ENCODE measurements at places on chromosomes 2 and 18.

DNA sequence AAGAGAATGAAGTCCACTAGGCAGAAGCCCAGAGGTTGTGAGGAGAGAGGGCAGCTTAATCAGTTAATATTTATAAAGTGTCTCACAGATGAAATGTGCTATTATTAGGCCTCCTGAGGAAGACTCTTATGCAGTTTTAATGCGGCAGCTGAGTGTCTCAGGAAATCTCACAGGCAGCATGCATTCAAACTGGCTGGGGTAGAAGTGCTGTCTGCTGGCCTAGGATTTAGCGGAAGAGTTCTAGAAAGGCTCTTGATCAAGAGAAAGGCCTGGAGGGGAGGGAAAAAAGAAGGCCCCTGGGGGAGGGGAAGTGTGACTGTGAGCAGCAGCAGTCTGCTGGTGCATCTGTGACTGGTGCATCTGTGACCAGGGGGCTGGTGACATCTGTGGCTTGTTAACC lies 133.0 kb downstream of the FSHR start:
- DNase-seq = no peak

DNA sequence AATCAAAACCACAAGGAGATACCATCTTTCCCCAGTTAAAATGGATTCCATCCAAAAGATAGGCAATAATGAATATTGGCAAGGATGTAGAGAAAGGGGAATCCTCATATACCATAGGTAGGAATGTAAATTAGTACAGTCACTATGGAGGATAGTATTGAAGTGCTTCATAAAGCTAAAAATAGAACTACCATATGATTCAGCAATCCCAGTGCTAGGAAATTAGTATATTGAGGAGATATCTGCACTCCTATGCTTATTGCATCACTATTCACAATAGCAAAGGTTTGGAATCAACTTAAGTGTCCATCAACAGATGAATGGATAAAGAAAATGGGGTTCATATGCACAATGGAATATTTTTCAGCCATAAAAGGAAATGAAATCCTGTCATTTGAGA lies 251.2 kb downstream of the ZNF804A start:
- DNase-seq = no peak

- no peak for DNase-seq
Measured at GRCh38 chr18:9737472-9738121, 29.5 kb downstream of the RAB31 start.

- DNase-seq = no peak
Measured at GRCh38 chr2:27096748-27097297, 10.3 kb downstream of the KHK start.

DNA sequence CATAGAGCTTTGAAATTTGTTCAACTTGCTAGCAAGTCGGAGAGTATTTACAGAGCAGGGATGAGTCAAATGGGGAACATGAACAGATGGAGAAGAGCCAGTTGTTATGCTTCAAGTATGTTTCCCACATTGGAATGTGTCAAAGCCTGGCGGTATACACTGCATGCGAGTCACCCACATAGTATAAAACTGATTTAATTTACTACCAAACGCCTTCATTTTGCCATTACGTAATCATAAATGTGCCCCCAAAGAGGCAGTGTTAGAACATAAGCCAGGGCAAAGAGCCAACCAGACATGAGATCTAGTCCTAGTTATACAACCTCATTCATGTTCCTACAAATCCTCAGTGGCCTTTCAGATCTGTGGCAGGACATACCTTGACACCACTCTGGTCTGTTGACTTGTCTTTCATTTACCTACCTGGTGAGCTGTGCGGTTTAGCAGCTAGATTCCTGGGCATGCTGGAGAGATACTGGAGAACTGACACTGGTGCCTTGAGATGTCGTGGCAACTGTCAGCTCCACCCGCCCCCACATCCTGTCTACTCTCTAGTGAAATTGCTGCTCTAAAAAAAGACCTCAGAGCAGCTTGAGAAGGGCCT lies 21.7 kb upstream of the NRP2 start:
- peak; percentile 40 for DNase-seq

DNA sequence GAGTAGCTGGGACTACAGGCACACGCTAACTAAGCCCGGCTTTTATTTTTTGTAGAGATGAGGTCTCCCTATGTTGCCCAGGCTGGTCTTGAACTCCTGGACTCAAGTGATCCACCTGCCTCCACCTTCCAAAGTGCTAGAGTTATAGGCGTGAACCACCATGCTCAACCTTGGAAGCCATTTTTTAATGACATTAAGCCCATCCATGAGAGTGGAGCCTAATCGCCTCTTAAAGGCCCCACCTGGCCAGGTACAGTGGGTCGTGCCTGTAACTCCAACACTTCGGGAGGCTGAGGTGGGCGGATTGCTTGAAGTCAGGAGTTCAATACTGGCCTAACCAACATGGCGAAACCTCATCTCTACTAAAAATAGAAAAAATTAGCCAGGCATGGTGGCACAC lies 41.6 kb upstream of the TFCP2L1 start:
- no peak for DNase-seq

- DNase-seq = no peak
Measured at GRCh38 chr2:200034816-200035215, 79.4 kb downstream of the MAIP1 start.

- no peak for DNase-seq
Measured at GRCh38 chr18:74175658-74176057, 27.3 kb downstream of the TIMM21 start.

DNA sequence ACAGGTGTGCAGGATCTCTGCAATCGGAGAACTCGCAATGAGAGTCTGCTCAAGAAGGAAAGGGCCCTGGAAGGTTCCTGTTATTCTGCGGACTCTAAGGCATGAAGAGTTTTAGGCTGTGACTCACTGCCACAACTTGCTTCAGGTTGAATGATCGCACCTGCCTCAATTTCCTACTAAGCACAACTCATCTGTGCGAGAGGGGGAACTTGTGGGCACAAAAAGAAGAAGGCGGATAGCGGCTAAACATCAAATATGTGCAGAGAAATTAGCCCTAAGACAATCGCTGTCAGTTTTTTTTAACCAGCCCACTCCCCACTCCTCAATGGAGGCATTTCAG lies 14.0 kb upstream of the CREG2 start:
- no peak for DNase-seq

- DNase-seq = no peak
Measured at GRCh38 chr2:216959433-216959832, 99.6 kb upstream of the TNP1 start.

DNA sequence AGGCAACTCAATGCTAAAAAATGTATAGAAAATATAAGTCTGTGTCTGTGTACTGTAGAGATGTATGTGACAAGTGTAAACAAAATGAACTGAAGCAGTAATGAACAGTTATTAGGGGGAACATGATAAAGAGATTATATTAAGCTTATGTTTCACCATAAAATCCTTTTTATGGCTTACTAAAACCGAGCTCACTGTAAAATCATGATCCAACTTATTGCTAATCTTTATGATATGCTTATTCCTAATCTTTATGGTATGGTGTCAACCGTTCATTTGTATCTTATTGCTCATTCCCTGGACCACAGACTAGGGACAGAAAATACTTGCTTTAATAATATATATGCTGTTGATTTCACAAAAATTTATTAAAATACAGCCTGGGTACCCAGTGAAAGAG lies 62.1 kb downstream of the TNFRSF11A start:
- DNase-seq = no peak

- no peak for DNase-seq
Measured at GRCh38 chr18:72742002-72742401, 125.8 kb downstream of the NETO1 start.

DNA sequence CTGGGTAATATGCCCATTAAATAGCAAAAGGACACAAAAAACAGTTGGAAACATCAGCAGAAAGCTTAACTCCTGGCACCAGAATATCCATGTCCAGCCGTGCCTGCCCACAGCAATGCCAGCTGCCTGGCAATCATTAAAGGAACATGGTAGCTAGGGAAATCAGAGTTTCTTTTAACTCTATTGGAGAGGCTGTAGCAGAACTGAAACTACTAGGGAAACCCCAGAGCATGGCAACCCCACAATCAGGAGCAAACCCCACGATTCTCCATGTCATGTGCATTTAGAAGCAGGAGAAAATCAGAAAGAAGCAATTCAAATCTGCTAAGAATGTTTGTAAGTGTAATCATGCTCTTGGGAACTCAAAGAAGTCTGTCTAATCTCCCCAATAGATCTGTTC lies 409.0 kb upstream of the SMIM21 start:
- DNase-seq = no peak

GRCh38 chr2:212726403-212726802 lies 187.8 kb upstream of the ERBB4 start:
- no peak for DNase-seq

- no peak for DNase-seq
Measured at GRCh38 chr2:69428981-69429380, 8.3 kb downstream of the NFU1 start.

- no peak for DNase-seq
Measured at GRCh38 chr18:3171631-3172030, 48.1 kb downstream of the MYOM1 start.

- no peak for DNase-seq
Measured at GRCh38 chr2:30368258-30368657, 78.8 kb upstream of the LCLAT1 start.

- DNase-seq = no peak
Measured at GRCh38 chr18:59961070-59961469, 61.3 kb downstream of the PMAIP1 start.

DNA sequence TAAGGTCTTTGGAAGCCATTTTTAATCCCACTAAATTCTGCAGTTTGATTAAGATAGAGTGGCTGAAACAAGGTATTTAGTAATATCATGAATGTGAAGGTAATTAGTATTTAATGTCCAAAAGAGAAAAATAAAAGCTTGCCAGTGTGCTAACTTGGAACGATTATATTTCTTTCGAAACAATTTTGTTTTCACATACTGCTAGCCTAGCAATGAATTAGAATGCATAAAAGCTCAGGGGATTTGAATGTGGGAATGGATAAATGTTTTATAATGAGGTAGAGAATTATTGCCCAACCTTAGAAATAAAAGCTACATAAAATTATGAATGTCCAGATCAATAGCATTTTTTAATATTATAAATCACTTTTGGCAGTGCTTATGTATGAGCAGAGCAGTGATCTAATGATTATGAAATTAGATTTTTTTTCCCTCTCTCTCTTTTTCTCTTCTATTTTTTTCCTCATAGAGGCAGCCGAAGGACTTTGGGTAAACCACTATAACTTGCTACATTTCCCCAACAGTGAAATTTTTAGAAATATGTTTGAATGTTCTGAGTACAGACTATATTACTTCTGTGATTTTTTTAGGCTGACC lies 75.5 kb downstream of the PLCL1 start:
- no peak for DNase-seq

DNA sequence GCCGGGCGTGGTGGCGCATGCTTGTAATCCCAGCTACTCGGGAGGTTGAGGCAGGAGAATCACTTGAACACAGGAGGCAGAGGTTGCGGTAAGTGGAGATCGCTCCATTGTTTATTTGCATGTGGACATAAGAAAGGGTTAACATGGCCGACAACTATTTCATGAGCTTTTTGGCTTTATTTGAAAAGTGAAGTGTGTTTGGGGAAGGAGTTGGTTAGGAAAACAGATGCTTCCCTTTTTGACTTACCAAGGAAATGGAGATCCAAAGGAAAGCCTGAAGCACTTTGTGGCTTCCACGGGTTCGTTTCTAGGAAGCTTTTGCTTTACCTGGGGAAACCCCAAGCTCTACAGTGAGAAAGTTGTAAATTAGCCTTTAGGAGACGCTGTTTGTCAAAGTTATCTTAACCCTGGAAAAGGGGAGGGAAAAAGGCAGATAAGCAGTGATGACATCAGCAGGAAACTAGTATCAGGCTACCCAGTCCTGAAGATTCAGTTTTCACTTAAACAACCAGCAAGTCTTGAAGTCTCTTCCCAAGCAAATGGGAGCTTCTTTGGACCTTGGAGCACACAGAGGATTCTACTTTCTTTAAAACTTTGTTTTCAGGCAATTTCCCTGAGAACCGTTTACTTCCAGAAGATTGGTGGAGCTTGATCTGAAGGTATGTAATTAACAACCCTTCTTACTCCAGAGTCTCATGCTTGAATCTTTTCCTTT lies at the start of gene CASP10:
Gene CASP10, plus strand, starts transcription at position 492 of the 715 bp plus-strand sequence. CDS start 2,637 bp downstream, outside the sequence.
- DNase-seq = peak; percentile 73

GRCh38 chr18:79578396-79579260 lies 101.0 kb upstream of the CTDP1 start:
- no peak for DNase-seq

DNA sequence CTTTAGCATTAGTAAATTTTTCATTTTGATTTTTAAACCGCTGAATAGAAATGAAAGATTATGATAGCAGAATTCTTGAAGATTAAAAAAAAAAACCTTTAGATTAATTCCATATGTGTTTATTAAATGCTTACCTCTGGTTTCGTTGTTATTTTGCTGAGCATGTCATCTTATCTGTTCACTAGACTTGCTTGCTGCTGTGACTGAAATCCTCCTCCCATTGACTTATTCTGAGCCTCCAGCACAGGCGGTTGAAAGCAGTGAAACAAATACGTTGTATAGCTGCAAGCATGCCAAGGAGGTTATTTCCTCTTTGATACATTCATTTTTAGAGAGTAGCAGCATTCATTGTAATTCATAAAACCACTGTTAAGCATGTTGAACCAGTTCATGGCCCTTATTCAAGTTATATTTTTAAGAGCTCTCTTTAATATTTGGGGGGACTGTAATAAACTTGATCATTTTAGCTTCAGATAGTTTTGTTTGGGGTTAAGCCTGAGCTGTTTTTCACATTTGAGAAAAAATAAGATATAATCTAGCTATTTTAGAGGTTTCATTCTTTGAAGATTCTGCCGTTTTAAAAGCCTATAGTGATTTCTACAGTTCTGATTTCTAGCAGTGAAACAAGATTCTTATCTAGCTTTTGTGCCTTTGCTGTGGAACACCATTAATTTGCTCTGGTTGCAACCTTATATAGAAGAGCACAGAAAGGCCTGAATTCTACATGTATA lies at the start of gene HTR2B:
Gene HTR2B, minus strand, starts transcription at position 205 of the 731 bp plus-strand sequence. CDS start 1,278 bp downstream, outside the sequence.
- no peak for DNase-seq

GRCh38 chr18:78836838-78837237 lies 142.8 kb upstream of the SALL3 start:
- no peak for DNase-seq

- no peak for DNase-seq
Measured at GRCh38 chr18:30696201-30696600, 346.3 kb downstream of the DSC3 start.

DNA sequence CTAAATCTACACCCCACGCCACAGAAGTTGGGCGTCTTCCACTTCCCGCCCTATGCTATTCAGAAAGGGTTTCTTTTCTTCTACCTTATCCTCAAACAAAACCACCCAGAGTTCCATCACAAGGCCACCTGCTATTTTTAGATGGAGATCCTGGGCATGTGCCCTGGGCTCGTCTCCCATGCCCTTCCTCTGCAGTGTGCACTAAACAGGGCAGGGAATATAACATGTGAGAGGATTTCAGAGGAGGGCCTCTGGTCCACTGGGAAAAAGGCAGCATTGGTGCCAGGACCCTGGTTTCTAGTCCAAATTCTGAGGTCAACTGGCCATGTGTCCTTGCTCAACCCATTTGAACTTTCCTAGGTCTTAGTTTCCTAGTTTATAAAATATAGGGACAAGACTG lies 320.0 kb downstream of the NCKAP5 start:
- DNase-seq = no peak

DNA sequence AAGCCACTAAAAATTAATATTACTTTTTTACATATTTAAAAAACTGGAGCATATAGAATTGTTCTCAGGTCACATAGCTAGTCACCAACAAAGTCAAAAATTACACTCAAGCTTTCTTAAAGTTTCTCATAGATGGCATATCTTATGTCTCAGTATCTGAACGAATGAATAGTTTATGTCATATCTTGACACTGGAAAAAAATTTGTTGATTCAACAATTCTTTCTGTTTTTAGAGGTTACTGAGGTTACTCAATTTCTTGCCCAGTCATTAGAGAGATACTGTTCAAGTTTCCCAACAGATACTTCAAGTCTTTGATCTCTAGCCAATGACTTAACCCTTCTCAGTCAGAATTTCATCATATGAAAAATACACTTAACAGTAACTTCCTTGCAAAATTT lies 113.1 kb upstream of the XIRP2 start:
- DNase-seq = no peak

Measured in CD4-positive, alpha-beta T cell treated with Interleukin-6 at 100 ng/mL for 8 hours (primary cell).